Retinal pigment epithelial cell (primary cell): ENCODE measurements at places on chromosomes 3 and 15.

DNA sequence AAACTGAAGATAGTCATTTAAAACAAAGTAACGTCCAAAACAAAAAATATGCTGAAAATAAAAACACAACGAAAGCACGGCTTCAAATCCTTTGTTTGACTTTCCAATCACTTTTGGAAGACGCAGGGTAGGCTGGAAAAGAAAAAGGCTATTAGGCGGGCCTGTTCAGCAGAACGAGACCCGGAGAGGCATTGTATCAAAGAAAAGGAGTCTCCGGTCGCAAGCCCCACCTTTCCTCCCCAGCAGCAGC is 691 bp downstream of the SENP7 start:
- no peak for DNase-seq

DNA sequence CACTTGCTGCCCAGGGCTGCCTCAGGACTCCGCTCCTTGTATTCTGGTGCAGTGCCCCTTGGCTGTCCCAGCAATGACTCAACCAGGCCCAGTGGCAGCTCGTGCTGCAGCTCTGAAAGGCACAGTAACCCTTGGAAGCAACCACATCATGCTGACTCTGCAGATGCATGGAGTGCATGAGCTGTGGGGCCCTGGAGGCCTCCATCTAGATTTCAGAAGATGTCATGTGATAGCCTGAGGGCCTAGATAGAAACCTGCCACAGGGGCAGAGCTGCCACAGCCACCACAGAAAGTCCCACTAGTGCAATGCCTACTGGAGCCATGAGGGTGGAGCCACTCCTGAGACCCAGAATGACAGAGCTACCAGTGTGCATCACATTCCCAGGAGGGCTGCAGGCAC is 117.1 kb upstream of the SMAD3 start:
- no peak for DNase-seq

DNA sequence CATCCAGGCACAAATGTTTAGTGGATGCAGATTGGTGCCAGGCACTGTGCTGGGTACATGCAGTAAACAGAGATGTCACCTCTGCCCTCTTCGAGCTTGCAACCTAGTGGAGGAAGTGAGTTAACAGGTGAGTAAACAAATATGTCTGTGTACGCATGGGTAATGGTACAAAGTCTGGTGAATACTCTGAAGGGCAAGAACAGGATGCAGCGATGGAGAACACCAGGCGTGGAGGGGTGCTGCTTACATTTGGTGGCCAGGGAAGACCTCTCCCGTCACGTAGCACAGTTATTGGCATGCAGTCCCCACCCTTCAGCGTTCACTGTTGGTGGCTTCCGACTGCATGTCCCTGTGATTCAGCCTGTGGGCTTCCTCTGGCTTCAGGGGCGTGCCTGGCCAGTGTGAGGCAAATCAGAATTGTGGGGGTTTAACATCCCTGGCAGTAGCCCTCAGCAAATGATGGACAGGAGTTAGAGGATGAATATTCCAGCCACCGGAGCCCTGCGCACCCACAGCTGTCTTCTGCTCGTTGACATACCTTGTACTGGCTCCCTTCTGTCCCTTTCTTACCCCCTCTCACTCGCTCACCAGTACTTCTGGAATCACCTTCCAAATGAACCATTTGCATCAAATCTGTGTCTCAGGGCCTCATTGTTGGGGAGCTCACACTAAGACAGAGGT is 9.1 kb upstream of the HDAC11 start:
- no peak for DNase-seq

DNA sequence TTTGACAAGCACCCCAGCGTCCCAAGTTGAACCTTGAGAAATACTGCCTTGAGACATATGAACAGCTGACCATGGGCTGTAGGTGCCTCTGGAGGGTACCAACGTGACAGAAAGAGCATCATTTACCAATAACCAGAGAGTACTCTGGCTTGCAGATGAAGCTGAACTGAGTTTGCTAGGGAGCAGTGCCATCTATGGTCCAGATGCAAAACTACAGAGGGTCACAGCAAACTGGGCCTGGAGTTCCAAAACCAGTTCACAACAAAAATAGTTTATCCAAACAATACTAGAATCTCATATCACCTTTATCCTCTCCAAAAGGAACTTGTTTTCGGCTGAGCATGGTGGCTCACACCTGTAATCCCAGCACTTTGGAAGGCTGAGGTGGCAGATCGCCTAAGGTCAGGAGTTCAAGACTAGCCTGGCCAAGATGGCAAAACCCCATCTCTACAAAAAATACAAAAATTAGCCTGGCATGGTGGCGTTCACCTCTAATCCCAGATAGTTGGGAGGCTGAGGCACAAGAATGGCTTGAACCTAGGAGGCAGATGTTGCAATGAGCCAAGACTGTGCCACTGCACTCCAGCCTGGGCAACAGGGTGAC is 69.3 kb downstream of the CHAC1 start:
- DNase-seq: no peak

DNA sequence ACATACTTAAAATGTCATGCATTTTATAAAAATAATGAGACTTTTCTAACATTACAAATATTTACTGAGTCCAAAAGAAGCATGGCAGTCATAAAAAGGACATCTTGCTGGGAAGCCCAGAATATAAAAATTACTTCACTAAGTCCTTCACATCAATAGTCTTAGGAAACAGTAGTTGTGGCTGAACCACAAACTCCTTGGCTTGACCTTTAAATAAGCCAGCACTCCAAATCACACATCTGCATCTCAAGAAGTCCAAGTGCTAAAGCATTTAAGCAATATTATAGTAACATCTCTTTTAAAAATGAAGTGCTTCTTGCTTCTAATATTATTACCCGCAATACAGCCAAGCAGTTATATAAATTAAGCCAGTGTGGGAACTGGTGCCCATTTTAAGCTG is 8.8 kb downstream of the CCNL1 start:
- DNase-seq: no peak

DNA sequence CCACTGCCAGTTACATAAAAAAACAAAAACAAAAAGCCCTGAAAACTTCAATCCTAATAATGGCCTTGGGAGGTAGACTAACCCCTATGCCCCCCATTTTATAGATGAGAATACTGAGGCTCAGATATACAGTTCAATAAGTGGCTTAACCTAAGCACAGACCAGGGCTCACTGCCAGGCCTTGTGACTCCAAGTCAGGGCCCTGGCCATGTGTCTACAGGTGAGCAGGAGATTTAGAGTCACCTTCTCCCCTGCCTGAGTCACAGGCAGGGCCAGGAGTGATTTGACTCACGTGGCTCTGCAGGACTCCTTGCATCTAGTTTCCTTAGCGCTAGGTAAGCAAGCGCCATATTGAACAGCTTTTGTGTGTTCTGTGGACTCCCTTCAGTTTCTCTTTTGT is 98.6 kb upstream of the ETV5 start:
- DNase-seq: no peak

DNA sequence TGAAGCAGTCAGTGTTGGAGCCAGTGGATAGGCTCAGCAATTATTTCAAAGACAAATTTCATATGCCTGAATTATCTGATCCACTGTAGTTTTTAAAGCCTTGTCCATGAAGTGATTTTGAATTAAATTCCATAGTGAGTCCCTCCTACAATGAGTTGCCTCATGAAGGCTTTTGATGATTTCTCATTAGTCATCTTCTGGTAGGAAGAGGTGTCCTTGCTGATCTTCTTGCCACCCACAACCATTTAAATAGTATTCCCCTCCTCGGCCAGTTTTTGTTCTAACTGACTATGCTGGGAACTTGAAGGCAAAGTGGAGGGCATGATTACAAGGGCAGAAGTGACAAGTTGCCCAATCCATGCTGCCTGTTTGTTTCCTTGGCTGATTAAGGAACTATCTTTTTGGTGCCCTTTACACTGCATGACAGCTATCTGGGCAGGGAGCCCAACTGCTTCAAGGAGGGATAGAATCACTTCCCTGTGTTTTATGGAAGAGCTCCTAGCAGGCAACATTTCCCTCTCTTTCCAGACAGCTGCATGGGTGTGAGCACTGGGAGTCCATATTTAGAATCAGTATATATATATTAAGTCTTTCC is 617.5 kb downstream of the ZPLD1 start:
- DNase-seq: no peak
